ENCODE measurements at places on chromosomes 6 and 20. TPM values are rescaled to one million over a fixed set of nuclear protein-coding genes. Genes with fewer than 3 reads are reported as not detected.

The TLDC2 gene
- total RNA-seq = not detected

The ADGRB3 gene
- total RNA-seq = not detected

The SLC2A4RG gene
- total RNA-seq = 101 TPM

The NOL4L gene
- 14.0 TPM for total RNA-seq

The ACTL10 gene
- not detected for total RNA-seq

Measured in A549 treated with AZD2906 at 1 μM for 4 hours (cell line).